ENCODE measurements at places on chromosomes 5 and 9. TPM values are rescaled to one million over a fixed set of nuclear protein-coding genes. Genes with fewer than 3 reads are reported as not detected.

- no peak for DNase-seq
- H3K4me1 ChIP-seq = no peaks in the 10 kb centered on the region
- no peaks in the 10 kb centered on the region for H3K27me3 ChIP-seq
Observed at GRCh38 chr5:32654427-32654826, 56.7 kb upstream of the NPR3 start.

The NTRK2 gene
- total RNA-seq = 37.9 TPM

DNA sequence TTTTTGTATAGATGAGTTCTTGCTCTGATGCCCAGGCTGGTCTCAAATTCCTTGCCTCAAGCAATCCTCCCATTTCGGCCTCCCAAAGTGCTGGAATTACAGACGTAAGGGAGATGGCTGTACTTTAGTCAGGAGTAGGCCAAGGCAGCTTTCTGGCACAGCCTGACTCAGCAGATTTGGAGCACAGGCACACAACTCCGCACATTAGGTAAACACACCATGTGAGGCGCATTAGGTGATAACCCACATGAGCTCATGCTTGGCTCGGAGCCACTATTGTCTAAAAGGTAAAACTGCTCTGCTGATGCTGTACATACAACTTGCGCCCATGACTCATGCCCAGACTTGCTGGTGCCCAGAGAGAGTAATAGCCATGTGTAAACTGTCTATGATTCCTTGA lies 1157.9 kb downstream of the TAF11L14 start:
- no peaks in the 10 kb centered on the region for H3K27me3 ChIP-seq
- no peak overlapping the region for H3K27ac ChIP-seq
- DNase-seq = peak; percentile 74
- no peak overlapping the region for H3K4me3 ChIP-seq
- no peaks in the 10 kb centered on the region for H3K4me1 ChIP-seq

The BNC2 gene
- total RNA-seq = 1.8 TPM

- H3K27ac ChIP-seq = no peak overlapping the region
- no peaks in the 10 kb centered on the region for H3K36me3 ChIP-seq
- peaks cover 8% of the 10 kb centered on the region for H3K4me1 ChIP-seq
- DNase-seq = no peak
Observed at GRCh38 chr9:124368692-124369091, 46.5 kb downstream of the PSMB7 start.

- no peak overlapping the region for H3K4me3 ChIP-seq
- peak overlapping the region; percentile 2 for H3K27ac ChIP-seq
- H3K27me3 ChIP-seq = no peaks in the 10 kb centered on the region
Observed at GRCh38 chr5:138964647-138965201, 89.6 kb upstream of the LRRTM2 start.

GRCh38 chr5:179805529-179806249 lies 977 bp downstream of the MGAT4B start:
- H3K4me3 ChIP-seq = peak overlapping the region; percentile 72
- H3K36me3 ChIP-seq = no peaks in the 10 kb centered on the region

- H3K4me1 ChIP-seq = no peaks in the 10 kb centered on the region
- H3K36me3 ChIP-seq = no peaks in the 10 kb centered on the region
- no peak overlapping the region for H3K4me3 ChIP-seq
- DNase-seq = no peak
- no peak overlapping the region for H3K27ac ChIP-seq
- no peaks in the 10 kb centered on the region for H3K27me3 ChIP-seq
Observed at GRCh38 chr9:89408628-89409101, 89.2 kb downstream of the SEMA4D start.
